ENCODE measurements at places on chromosomes 11 and 22. TPM values are rescaled to one million over a fixed set of nuclear protein-coding genes. Genes with fewer than 3 reads are reported as not detected.
A peak's percentile ranks its signal among the peaks of the same experiment; 100 is the strongest.

GRCh38 chr22:25148149-25148691 is 51.4 kb upstream of the CRYBB3 start:
- DNase-seq = peak; percentile 48
- no peaks in the 10 kb centered on the region for H3K36me3 ChIP-seq
- no peak overlapping the region for H3K4me3 ChIP-seq
- H3K4me1 ChIP-seq = peaks cover 14% of the 10 kb centered on the region

The A4GALT gene
- total RNA-seq = 29.8 TPM

GRCh38 chr11:81895258-81895657 is 838.4 kb downstream of the FAM181B start:
- no peak overlapping the region for H3K4me3 ChIP-seq
- H3K27ac ChIP-seq = no peak overlapping the region
- no peaks in the 10 kb centered on the region for H3K4me1 ChIP-seq
- no peaks in the 10 kb centered on the region for H3K36me3 ChIP-seq

The TRIM49 gene
- not detected for total RNA-seq

The UFD1 gene
- 45.5 TPM for total RNA-seq

GRCh38 chr11:122071709-122072202 is 44.3 kb downstream of the BLID start:
- no peak for DNase-seq
- no peaks in the 10 kb centered on the region for H3K36me3 ChIP-seq
- no peak overlapping the region for H3K27ac ChIP-seq

The SUSD2 gene
- total RNA-seq = 41.6 TPM

- H3K4me3 ChIP-seq = no peak overlapping the region
- H3K4me1 ChIP-seq = no peaks in the 10 kb centered on the region
- H3K27ac ChIP-seq = no peak overlapping the region
These were observed 66.2 kb downstream of the SC5D start for GRCh38 chr11:121358760-121359159.

DNA sequence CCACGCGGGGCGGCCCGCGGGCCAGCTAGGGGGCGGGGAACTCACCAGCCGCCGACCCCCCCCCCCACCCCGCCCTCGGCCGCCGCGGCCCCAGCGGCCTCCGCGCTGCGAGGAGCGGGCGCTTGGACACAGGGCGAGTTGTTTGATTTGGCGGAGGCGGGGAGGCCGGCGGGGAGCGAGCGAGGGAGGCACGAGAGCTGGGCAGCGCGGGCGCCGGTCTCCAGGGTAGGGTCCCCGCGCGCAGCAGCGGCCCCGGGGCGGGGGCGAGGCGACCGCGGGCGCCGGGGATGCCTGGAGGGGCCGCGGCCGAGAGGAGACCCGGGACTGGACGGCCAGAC is 64.4 kb downstream of the NAV2 start:
- no peak overlapping the region for H3K27ac ChIP-seq
- H3K4me3 ChIP-seq = no peak overlapping the region
- no peaks in the 10 kb centered on the region for H3K27me3 ChIP-seq
- no peak for DNase-seq
- H3K36me3 ChIP-seq = no peaks in the 10 kb centered on the region

DNA sequence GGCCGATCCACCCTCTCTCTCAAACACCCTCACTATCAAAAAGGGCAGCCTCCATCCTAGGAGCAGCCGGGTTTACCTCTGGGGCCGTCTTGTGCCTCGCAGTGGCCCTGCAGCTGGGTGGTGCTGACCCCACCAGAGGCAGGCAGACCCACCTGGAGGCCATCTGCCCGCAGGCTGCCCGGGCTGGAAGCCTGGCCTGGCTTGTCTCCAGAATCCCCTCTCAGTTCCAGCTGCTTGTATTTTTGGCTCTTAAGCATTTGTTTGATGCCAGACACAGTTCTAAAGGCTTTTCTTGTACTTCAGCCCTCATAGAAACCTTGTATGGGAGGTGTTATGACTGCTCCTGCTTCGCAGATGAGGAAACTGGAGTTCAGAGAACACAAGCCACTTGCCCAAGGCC is 4.2 kb upstream of the NFAM1 start:
- no peak for DNase-seq
- peaks cover 4% of the 10 kb centered on the region for H3K4me1 ChIP-seq
- H3K27me3 ChIP-seq = no peaks in the 10 kb centered on the region
- H3K4me3 ChIP-seq = no peak overlapping the region
- no peak overlapping the region for H3K27ac ChIP-seq
- H3K36me3 ChIP-seq = no peaks in the 10 kb centered on the region

DNA sequence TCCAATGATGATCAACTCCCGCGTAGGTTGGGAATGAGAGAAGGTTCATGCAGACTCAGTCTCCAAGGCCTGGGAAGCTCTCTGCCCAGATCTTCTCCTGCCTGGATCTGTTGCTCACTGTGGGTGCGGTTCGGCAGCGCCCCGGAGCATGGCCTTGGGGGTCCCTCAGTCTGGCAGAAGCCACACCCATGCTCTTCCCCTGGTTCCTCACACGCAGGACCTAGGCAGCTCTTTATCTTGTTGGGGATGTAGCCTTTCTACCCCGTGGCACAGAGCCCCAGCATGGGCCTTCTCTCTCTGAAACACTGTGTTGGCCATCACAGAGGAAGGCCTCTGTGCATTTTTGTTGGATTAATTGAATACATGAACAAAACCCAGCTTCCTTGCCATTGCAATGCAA is 1461.6 kb downstream of the BRD1 start:
- no peaks in the 10 kb centered on the region for H3K4me1 ChIP-seq
- H3K4me3 ChIP-seq = no peak overlapping the region
- DNase-seq = no peak
- no peaks in the 10 kb centered on the region for H3K27me3 ChIP-seq
- H3K27ac ChIP-seq = no peak overlapping the region

The GNAZ gene
- total RNA-seq = 11.5 TPM

The JRKL gene
- 3.4 TPM for total RNA-seq

- no peak for DNase-seq
- H3K4me1 ChIP-seq = peaks cover 21% of the 10 kb centered on the region
- H3K4me3 ChIP-seq = no peak overlapping the region
- peaks cover 74% of the 10 kb centered on the region for H3K36me3 ChIP-seq
- no peak overlapping the region for H3K27ac ChIP-seq
These were observed 4.3 kb downstream of the RELA start for GRCh38 chr11:65658174-65659021.

GRCh38 chr11:86167499-86168164 is 76.9 kb upstream of the EED start:
- DNase-seq = no peak
- no peak overlapping the region for H3K4me3 ChIP-seq
- H3K27ac ChIP-seq = no peak overlapping the region
- H3K36me3 ChIP-seq = no peaks in the 10 kb centered on the region
- H3K27me3 ChIP-seq = no peaks in the 10 kb centered on the region

GRCh38 chr22:28815729-28816128 is 15.4 kb upstream of the XBP1 start:
- H3K4me1 ChIP-seq = peaks cover 58% of the 10 kb centered on the region
- H3K27ac ChIP-seq = no peak overlapping the region
- H3K4me3 ChIP-seq = no peak overlapping the region
- H3K36me3 ChIP-seq = no peaks in the 10 kb centered on the region

Data from adrenal gland (tissue), 19 donors.